Astrocyte (in vitro differentiated cells and primary cell): ENCODE measurements at places on chromosomes 3 and 15.

DNA sequence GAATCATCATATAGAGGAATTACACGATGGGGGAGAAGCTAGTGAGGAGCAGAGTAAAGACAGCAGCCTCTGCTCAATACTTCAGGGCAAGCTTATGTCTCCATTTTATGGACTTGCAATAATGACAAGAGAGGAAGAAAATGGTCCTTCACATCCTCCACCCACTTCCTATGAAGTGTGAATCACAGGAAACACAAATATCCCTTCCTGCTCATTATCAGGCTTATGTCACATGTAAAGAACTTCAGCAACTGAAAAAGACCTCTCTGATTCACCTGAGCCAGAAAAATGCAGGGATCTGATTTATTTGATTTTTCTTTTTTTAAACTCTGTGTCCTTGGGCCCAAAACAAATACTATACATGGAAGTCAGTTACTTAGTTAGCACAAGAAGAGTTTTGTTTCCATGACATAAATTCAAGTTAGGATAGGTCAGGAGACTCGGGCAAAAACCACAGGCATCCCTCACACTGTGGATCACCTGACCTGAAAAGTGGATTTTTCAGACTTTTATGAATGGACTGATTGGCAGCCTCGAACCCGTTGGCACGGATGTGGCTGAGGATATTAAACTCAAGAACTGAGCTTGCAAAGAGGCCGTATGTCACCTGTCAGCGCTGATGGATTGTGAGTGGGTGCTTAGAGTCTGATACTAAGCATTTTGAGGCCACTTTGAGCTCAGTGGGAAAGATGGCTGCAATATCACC is 620.8 kb upstream of the MDFIC2 start:
- peak; percentile 22 for DNase-seq

GRCh38 chr3:43522727-43523362 is 99.0 kb downstream of the ANO10 start:
- DNase-seq = peak; percentile 27

- DNase-seq = no peak
These were observed 119.6 kb downstream of the PGPEP1L start for GRCh38 chr15:98887976-98888375.

DNA sequence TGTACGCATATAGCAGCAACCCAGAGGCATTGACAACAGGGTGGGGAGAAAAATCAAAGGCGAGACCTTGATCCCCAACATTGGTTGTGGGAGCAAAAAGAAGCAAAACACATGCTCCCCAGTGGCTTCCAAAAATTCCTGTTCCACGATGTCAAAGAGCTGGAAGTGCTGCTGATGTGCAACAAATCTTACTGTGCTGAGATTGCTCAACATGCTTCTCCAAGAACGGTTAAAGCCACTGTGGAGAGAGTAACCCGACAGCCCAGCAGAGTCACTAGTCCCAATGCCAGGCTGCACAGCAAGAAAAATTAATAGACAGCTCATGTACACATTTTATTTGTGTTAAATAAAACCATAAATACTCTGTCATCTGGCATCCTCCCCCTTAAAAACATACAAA is 179.9 kb upstream of the PFN2 start:
- DNase-seq = no peak

DNA sequence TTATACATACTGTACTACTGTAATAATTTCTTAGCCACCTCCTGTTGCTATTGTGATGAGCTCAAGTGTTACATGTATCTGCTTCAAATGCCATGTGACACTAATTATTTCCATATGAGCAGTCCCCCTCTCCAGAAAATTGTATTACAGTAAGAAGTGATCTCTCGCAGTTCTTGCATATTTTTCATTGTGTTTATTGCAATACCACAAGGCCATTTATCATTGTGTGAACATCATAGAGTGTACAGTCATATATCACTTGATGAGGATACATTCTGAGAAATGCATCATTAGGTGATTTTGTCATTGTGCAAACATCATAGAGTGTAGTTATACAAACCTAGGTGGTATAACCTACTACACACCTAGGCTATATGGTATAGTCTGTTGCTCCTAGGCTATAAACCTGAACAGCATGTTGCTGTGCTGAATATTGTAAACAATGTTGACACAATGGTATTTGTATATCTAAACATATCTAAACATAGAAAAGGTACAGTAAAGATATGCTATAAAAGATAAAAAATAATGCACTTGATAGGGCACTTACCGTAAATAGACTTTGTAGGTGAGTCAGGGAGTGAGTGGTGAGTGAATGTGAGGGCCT is 189.6 kb upstream of the MLF1 start:
- peak; percentile 28 for DNase-seq
